ENCODE measurements at places on chromosomes 1 and 21.

- no peak for DNase-seq
Measured at GRCh38 chr1:60637651-60638050, 444.7 kb upstream of the NFIA start.

DNA sequence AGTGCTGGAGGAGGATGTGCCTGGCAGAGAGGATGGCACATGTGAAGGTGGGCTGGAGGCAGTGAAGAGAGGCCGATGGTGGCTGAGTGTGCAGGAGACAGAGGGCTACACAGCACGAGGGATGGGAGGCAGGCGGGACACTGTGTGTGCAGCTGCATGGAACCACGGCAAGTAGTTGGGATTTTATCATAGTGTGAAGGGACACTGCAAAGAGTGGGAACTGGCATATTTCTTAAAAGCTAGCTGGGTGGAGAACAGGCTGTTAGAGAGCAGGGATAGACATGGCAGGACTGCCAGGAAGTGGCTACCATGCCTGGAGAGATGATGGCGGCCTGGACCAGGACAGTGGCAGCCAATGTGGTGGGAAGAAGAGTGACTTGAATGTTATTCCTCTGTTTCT is 102.4 kb upstream of the TLR5 start:
- DNase-seq = no peak

- peak; percentile 56 for DNase-seq
Measured at GRCh38 chr1:214331827-214332423, 51.0 kb downstream of the SMYD2 start.

DNA sequence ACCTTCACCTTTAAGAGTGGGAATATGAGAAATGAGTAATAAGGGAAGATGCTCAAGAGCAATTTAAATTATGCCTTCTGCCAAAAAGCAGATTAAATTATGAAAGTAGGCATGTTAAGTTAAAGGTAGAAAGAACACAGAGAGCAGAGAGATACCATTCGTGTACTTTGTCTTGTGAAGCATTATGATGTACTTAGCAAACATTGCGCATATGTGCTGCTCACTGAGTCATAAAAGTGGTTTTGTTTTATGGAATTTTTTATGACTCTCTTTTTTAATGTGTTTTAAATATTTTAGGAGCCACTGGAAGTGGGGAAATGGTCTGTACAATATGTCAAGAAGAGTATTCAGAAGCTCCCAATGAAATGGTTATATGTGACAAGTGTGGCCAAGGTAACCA is 35.3 kb downstream of the MTF2 start:
- no peak for DNase-seq

DNA sequence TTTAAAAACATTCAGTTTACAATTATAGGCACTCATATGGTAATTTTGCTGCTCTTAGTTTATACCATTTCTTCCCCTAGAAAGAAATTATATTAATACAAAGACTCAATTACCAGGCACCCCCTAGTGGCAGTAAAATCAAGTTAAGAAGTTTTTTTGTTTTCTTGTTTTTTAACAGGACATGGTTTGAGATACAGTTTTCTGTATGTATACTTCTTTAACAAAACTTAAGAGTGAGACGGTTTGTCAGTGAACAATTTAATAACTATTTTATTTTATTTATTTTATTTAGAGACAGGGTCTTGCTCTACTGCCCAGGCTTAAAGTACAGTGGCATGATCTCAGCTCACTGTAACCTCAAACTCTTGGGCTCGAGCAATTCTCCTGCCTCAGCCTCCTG is 224.6 kb downstream of the FAF1 start:
- DNase-seq = peak; percentile 40

- DNase-seq = no peak
Measured at GRCh38 chr21:23861911-23862504, 1745.3 kb downstream of the MRPL39 start.

DNA sequence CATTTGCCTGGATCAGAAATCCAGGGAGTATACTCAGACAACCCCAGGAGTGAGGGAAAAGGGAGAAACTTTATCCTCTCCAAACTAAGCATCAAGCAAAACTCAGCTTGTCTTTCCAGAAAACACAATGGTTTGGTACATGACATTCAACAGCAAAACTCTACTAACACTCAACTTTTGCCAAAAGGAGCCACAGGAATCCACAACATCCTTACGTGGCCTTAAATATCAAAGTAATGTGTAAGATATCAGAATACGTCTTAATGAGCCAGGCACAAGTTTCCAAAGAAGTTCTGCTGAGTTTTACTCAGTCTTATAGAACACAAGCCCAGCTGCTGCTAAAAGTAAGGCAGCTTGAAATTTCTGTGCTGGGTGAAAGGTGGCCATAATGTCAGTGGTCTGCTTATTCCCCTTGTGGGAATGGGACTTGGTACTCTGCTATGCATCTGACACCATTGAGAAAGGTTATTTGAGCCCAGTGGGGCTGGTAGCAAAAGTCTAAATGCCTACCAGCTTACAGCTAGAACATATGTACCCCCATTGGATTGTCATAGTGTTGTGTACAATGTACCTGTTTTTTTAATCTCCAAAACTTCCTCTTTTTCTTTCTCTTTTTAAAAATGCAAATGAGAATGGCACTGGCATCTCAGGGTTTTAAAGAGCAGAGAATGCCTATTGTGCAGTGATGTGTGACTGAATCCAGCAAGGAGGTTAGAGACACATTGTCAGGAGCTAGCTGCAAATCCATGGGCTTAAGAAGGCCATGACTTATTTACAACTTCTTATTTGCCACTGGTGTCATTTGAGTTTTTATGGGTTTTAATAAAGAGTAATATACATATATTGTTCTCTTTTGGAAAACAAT is 62.0 kb upstream of the ST6GALNAC3 start:
- DNase-seq = no peak

GRCh38 chr1:31628931-31629556 is 11.6 kb downstream of the HCRTR1 start:
- no peak for DNase-seq

GRCh38 chr1:244350027-244350426 is 101.7 kb downstream of the ADSS2 start:
- DNase-seq = peak; percentile 62

- DNase-seq = no peak
Measured at GRCh38 chr21:14814991-14815390, 249.8 kb downstream of the NRIP1 start.

GRCh38 chr1:154256686-154257085 is 15.7 kb upstream of the HAX1 start:
- no peak for DNase-seq

DNA sequence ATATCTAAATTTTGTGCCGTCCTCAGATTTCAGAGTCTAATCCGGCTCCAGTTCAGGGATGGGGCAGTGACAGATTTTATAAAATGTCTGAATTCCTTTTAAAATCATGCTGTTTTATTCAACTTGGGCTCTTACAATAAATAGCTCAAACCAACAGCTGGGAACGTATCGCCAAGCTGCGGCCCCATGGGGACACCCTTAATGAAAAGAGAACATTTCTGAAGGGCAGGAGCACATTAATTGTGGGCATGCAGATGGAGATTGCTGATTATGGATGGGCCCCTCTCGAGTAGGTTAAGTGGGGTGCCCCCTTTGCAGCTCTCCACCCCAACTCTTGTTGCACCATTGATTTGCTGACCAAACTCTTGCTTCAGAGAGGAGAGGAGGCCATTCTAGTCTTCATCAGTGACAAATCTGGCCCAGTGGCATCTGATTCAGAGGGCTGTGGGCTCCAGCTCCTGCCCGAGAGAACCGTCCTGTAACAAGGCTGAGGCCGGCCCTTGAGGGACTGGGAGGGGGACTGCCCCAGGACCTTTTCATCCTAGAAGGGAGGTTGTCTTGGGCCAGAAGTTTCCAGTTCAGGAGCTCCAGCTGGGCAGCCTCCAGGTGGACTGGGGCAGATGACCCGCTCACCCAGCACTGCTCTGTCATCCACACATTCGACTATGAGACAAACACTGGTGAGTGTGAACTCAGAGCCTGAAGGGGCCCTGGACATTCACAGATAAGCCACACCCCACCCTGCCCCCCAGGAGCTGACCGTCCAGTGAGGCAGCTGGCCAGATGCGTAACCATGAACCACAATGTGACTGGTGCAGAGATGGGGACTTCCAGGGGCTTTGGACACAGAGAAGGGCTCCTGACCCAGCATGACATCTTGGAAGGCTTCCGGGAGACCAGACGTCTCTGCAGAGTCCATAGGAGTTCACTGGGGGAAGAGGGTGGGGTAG is 55.1 kb upstream of the TMEM51 start:
- DNase-seq = no peak

DNA sequence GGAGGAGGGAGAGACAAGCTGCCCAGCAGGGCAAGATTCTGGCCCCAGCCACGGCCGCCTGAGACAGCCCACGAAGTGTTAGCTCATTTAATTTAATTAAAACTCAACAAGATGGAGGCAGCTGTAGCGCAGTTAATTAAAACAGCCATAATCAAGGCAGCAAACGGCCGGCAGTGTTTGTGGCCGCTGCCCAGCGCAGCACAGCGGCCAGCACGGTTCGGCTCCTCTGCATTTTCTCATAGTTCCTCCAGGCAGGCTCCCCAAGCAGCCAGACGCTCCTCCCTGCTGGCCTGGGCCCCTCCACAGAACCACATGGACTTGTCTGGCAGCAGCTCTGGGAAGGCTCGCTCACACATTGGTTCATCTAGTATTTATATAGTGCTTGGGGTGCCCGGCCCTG is 40.0 kb downstream of the PTPRF start:
- no peak for DNase-seq

DNA sequence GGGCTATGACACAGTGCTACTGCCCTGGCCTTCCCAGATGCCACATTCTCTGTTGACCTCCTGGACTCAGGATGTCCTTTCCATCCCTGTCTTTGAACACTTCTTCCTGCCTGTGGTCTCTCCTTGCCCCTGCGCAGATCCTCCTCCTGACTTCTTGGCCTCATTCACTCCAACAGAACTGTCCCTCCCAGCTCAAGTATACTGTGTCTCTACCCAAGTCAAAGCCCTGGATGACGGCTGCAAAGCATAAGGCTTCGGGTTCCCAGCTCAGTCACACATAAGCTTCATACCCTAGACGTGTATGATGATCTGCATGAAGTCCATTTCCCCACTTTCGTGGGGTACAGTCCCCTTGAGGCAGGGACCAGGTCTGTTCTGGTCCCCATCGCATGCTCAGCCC is 328.2 kb upstream of the VAMP3 start:
- DNase-seq = no peak

DNA sequence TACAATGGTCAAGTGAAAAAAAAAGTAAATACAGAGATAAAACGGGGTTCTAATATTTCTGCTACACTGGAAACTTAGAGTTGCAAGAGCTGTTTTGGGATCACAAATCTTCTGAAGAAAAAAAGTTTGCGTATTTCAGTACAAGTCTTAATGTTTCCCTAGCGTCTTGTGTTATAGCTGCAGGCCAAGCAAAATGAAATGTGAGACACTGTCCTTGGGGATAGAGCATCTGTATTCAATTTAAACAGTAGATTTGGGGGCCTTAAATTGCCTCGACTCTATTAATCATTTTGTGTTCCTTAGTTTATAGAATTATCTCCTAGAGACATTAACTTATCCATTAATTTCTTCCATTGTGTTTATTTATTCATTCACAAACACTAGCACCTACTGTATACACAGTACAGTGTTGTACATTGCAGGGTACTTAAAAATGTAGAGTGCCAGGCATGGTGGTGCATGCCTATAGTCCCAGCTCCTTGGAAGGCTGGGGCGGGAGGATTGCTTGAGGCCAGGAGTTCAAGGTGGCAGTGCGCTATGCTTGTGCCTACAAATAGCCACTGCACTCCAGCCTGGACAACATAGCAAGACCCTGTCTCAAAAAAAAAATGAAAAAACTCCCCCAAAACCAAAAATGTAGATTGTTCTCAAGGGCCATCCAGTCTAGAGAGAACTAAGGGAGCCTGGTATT is 7.9 kb downstream of the DISC1 start:
- no peak for DNase-seq

DNA sequence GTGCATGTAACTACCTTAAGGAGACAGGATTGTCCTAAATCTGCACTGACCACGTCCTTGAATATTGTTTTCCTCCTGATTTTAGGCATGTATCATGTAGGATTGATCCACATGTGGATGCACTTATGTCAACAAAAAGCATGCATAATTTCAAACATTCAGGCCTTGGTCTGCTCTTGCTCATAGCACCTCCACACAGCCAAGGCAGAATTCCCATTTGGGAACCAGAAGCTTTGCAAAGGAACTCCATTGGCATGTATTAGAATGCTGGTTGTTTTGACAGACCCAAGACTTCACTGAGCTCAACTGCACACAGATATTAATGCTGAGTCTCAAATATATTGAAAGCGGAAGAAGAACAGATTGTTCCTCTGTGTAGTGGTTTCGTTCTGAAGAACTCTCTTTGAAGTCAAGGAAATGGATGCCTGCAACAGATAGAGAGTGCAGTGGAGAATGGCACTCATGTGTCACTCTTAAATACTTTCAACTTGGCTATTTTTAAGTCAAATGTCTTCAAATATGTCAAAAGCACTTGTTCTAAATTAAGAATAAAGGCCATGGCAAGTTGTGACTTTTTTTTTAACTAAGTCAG is 387.6 kb downstream of the LTN1 start:
- DNase-seq = peak; percentile 5

- DNase-seq = no peak
Measured at GRCh38 chr21:45721671-45722070, 78.1 kb downstream of the PCBP3 start.

DNA sequence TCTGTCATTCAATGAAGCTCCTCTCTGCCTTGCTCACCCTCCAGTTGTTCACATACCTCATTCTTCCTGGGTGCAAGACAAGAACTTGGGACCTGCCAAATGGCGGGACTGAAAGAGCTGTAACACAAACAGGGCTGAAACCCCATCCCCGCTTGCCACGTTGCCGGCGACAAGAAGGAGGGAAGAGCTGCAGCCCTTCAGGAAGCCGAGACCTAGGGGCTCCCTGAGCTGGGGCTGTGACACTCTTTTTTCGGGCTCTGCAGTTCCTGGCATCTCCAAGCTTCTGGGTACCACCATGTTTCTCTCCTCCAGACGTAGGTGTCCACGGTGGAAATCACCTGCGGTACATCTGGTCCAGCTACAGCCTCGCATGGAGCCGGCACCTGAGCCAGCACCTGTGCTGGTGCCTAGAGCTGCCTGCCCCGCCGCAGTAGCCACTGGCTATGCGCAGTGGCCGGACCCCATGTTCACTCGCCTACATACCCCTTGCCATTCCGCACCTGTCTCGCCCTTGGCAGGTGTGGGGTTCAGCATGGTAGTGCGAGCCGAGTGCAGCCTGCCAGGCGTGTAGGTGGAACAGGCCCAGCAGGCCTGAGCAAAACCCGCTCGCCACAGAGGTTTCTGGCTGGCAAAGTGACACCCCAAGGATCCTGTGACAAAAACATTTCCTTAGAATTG is 367.0 kb upstream of the NEGR1 start:
- no peak for DNase-seq

DNA sequence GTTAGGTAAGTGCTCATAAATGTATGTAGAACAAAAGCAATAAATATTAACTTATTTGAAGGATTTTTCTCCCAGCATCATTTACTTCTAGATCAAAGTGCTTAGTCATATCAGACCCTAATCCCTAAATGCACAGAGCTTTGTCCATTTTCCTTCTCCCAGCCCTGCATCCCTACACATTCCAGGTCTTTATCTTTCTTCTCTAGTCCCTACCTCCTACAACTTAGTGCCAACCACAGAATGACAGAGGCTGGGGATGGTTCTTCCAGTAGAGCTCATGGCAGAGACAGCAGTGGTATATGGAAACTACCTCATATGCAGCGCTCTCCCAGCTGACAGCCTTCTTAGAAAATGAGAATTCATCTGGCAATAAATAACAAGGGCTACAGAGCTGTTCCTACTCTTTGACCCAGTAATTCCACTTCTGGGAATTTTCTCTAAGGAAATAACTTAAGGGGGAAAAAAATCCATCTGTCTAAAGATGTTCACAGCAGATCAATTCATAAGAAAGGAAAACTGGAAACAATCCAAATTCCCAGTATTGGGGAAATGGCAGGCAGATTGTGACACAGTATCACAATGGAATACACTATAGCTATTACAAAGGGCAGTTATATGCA is 62.9 kb upstream of the ROR1 start:
- DNase-seq = no peak
